ENCODE measurements at places on chromosomes 7 and 10.

GRCh38 chr10:123885406-123886170 is 6.0 kb downstream of the CPXM2 start:
- no peak for DNase-seq

DNA sequence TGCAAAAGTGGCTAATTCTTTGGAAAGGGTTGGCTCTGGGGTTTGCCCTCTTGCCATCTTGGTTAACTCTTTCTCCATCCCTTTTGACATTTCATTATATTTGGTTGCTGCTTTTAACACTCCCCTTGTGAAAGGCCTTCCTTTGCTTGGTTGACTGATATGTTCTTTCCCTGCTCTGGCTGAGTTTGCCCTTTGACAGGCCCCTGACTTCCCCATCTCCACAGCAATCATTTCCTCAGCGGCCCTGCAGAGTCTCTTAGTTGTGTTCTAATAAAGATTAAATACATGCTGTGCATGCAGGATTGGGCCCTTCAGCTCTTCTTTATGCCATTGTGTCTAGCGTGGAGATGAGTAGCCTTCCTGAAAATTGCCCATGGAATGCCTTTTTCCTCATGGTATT is 84.5 kb upstream of the CSTF2T start:
- no peak for DNase-seq

DNA sequence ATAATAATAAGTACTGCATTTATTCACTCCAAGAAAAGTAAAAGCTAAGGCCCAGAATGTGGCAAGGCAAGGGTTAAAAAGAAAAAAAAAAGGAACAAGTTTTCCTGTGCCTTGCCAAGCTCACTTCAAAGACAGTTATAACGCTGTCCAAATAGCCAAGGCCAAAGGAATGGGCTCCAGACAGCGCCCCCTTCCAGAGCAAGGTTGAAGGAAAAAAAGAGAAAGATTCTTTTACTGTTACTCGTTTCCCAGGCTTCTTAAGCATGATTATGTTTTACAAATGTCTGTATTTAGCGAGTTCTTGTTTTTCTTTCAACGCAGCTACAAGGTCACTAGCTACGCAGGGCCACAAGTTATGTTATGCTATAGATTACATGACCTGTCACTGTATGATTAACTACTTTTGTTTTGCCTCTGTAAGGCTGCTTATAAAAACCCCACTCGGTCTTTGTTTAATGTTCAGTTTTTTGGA is 9.1 kb upstream of the EIF4H start:
- no peak for DNase-seq

- no peak for DNase-seq
Observed at GRCh38 chr10:129659508-129660268, 192.6 kb downstream of the MGMT start.

DNA sequence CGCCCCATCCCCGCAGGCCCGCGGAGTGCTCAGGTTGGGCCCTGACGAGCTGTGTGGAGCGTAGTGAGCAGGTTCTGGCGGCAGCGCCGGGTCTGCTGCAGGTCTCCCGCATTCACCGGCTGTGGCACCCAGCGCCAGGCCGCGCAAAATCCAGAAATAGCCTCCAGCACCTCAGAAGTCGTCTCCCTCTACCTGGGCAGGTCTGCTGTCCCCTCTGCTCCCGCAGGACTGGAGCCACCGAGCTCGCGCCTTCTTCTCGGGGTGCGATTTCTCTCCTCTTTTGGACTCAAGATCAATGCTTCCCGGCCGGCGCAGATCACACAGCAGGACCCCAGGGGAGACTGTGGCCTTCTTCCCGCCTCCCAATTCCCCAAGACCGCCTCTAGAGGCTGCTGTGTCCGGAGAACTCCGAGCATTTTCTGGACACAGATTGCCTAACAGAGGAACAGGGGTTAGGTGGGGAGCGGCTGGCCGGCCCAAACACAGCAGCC is 8.4 kb downstream of the TLX1 start:
- DNase-seq, result no peak

GRCh38 chr10:75137533-75138438 is 26.3 kb downstream of the SAMD8 start:
- DNase-seq, result peak; percentile 38

GRCh38 chr7:17086403-17086802 is 204.6 kb upstream of the AGR3 start:
- DNase-seq, result no peak

DNA sequence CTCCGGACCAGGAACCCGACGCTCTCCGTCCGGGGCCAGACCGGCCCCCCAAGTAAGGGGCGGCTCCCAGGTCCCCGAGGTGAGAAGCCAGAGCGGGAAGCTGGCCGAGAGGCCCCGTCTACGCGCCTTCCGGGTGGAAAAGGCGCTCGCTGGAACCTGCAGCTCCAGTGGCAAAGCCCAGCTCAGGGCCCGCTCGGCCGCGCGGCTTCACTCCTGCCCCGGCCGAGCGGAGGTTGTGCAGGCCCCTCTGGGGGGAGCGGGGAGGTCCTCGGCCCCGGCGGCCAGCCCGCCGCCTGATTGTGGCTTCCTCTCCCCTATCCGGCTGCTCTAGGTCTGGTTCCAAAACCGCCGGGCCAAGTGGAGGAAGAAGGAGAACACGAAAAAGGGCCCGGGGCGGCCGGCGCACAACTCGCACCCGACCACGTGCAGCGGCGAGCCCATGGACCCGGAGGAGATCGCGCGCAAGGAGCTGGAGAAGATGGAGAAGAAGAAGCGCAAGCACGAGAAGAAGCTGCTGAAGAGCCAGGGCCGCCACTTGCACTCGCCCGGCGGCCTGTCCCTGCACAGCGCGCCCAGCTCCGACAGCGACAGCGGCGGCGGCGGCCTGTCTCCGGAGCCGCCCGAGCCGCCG is 2.9 kb downstream of the UNCX start:
- DNase-seq, result no peak

DNA sequence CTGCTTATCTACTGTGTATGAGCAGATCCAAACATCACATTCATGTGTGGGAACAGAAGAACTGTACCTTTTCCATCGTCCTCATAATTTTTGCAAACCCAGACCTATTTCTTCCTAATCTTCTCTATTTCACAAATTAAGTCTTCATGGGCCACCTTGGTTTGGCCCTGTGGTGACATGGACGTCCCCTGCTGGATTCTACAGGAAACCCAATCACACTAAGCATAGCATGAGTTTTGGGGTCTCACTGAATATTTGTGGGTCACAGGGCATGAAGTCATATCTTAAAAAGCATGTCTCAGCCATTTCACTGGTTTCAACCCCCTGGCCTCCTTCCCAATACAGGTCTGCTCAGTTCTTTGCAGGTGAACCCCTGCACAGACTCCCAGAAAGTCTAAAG is 35.8 kb upstream of the CDCA7L start:
- DNase-seq, result no peak

DNA sequence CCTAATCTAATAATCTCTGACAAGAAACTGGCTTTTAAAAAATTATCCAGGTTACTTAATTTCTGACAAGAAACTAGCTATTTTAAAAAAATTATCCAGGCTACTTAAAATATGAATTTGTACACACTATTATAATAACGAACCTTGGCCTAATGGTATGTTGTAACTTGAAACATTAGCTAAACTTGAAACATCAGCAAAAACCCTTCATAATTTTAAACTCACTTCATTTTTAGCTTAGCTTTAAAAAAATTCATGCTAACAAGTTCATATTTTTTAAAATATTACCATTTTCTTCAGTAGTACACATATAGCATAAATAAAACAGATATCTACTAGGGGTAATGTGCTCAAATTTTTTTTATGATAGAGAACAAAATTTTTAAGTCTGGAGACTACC is 35.6 kb downstream of the BRAF start:
- no peak for DNase-seq

DNA sequence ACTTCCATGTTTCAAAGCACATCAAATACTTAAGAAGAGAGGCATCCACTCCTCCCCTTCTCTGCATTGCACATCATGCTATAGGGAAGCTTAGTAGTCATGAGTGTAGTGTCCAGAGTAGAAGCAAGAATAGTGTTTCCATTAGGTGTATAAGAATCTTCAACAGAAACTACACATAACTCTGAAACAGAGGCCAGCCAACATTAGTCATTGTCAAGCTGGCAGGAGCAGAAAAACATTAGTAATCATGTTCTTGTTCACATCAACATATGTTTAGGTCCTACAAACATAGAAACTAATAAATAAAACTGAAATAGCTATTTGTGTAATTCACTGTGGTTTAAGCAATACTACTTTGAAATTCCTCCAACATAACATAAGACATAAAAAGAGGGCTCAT is 370.2 kb downstream of the PPP1R3A start:
- no peak for DNase-seq
